Placental epithelial cell (primary cell): ENCODE measurements at places on chromosomes 5 and 9. TPM values are rescaled to one million over a fixed set of nuclear protein-coding genes. Genes with fewer than 3 reads are reported as not detected.

Gene ADAMTS12
- total RNA-seq: 3.9 and 8.2 TPM in 2 replicates

Gene SH3TC2
- total RNA-seq: 13.7 and 29.6 TPM in 2 replicates

Gene PCDHB9
- 0.54 TPM in 1 of 2 replicates, not detected in the other for total RNA-seq

Gene SPAG8
- total RNA-seq: 0.65 and 1.2 TPM in 2 replicates

Gene DMRT3
- total RNA-seq: not detected in 2 replicates
